Esophagus squamous epithelium (tissue), 5 donors: ENCODE measurements at places on chromosomes 2 and 18.

- DNase-seq: no peak
Measured at GRCh38 chr18:78704971-78705461, 274.6 kb upstream of the SALL3 start.

DNA sequence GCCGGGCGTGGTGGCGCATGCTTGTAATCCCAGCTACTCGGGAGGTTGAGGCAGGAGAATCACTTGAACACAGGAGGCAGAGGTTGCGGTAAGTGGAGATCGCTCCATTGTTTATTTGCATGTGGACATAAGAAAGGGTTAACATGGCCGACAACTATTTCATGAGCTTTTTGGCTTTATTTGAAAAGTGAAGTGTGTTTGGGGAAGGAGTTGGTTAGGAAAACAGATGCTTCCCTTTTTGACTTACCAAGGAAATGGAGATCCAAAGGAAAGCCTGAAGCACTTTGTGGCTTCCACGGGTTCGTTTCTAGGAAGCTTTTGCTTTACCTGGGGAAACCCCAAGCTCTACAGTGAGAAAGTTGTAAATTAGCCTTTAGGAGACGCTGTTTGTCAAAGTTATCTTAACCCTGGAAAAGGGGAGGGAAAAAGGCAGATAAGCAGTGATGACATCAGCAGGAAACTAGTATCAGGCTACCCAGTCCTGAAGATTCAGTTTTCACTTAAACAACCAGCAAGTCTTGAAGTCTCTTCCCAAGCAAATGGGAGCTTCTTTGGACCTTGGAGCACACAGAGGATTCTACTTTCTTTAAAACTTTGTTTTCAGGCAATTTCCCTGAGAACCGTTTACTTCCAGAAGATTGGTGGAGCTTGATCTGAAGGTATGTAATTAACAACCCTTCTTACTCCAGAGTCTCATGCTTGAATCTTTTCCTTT lies at the start of gene CASP10:
CASP10 (plus strand) TSS at position 492 of the 715 bp plus-strand sequence. CDS start 2,637 bp downstream, outside the sequence.
- DNase-seq: no peak

DNA sequence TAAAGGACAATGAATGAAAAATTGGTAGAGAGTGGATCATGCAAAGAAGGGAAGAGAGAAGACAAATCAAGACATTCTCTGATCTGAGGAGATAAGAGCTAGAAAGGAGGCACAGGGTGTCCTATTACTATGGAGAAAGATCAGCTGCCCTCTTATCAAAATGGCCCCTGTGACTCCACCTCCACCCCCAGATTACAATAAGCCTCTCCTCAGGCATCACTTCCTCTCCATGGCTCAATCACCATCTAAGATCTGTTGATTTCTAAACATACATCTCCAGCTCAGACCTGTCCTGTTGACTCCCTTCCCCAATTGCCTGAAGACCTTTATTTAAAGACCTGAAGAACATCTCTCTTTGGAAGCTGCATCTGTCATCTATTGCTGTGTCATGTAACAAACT lies 43.2 kb downstream of the SP100 start:
- DNase-seq: no peak

GRCh38 chr2:47344890-47345589 lies 57.9 kb upstream of the MSH2 start:
- DNase-seq: no peak

DNA sequence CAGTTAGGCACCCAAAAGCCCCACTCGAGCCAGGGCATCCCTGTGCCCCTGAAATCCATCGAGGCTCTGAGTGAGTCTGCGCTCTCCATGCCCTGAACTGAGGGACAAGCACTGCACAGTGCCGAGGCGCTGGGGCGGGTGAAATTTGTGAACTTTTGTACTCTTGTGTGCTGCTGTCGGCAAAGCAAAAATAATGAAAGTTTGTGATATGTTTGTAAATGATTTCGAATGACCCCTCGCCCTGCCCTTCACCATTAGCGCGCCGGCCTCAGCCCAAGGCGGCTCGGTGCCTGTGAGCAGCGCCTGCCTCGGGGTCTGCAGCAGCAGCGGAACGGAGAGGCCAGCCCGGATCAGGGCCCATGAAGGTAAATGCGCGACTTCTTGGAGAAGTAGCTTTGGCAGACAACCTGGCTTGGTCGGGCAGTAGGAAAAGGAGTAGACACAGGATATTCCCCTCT lies 1.8 kb upstream of the HOXD4 start:
- no peak for DNase-seq

GRCh38 chr2:230326453-230327417 lies at the start of gene SP140L:
Gene SP140L (plus strand): TSS chr2:230327193. CDS start chr2:230327270, 77 bp downstream.
- peak; percentile 27 for DNase-seq

GRCh38 chr2:152827944-152828343 lies 109.5 kb downstream of the ARL6IP6 start:
- no peak for DNase-seq

- no peak for DNase-seq
Measured at GRCh38 chr18:79950515-79951341, 725 bp downstream of the SLC66A2 start.

- no peak for DNase-seq
Measured at GRCh38 chr2:131094463-131095281, 1.4 kb upstream of the FAM168B start.

DNA sequence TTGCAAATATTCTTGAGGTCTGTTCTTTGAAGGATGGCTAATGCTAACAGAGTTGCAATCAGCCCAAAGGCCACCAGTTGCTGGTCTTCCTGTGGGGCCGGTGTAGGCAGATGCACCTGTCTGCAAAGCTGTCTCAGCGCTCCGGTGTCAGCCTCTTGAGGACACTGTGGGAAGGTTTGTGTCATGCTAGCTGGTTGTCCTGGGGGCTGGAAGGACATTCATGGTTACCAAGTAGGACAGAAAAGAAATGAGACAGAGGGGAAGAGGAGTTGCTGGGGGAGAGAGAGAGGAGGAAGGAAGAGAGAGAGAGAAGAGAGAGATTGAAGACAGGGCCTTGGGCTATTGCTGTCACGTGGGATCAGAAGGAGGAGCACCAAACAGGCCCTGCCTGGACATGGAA lies 639.6 kb upstream of the HS6ST1 start:
- no peak for DNase-seq

- no peak for DNase-seq
Measured at GRCh38 chr2:139613264-139613663, 833.1 kb upstream of the NXPH2 start.

- no peak for DNase-seq
Measured at GRCh38 chr2:200578778-200579177, 7.0 kb upstream of the AOX1 start.

DNA sequence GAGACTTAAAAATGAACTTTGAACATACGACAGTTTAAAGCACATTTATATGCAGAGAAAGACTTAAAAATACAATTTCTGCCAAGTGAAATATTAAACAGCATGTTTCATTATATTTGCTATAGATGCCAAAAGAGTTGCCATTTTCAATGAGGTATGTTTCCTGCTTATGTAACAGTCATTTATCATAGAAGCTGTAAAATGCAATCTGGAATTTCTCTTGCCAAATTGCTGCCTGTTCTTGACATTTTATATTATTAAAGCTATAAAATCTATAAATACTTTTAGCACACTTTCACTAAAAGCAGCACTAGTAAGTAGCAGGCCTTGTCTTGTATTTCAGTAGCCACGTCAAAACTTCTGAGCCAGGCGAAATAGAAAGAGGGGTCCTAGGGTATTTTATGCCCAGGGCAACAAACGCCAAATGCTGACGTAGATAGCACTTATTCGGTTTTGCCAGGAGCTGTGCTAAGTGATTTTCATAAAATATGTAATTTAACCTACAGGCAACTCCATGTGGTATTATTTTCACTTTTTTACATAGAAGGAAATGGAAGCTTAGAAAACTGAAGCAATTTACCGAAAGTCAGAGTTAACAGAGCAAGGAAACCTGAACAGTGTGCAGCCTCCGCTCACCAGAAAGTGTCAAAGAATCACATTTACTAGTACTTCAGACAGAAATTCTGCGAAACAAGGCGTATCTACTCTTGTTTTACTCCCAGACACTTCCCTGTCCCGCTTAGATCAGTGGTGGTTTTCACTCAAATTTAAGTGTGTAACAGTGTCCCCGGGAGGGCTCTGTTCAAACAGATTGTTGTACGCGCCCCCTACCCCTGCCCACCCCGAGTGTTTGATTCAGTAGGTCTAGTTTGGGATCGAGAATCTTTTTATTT lies 1.2 kb upstream of the CYP20A1 start:
- no peak for DNase-seq

- no peak for DNase-seq
Measured at GRCh38 chr2:142188562-142188961, 57.7 kb upstream of the LRP1B start.

DNA sequence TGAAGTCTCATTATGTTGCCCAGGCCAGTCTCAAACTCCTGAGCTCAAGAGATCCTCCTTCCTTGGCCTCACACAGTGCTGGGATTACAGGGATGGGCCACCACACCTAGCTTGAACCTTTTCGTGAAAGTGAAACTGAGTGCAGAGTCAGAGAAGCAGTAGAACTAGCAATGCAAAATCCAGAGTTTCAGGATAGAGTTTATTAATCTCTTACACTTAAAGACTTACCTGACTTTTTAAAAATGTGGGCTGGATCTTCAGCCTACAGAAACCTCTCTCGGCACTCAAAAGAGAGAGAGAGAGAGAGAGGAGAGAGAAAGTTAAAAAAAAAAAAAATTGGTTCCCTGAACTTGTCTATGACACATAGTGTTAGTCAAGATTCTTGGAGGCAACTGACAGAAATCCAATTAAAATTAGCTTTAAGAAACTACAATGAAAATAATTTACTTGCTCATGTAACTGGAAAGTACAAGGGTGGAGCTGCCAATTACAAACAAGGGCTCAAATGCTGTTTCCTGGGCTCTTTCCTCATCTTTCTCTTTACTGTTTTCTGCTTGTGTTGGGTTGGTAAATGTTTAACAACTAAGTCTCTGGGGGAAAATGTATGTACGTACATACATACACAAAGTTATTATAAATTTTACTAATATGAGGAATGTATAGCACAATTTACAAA lies 98.1 kb upstream of the CERS6 start:
- no peak for DNase-seq

GRCh38 chr18:22856870-22857269 lies 76.3 kb upstream of the RBBP8 start:
- DNase-seq: no peak

- no peak for DNase-seq
Measured at GRCh38 chr2:19819097-19820065, 82.4 kb downstream of the TTC32 start.

DNA sequence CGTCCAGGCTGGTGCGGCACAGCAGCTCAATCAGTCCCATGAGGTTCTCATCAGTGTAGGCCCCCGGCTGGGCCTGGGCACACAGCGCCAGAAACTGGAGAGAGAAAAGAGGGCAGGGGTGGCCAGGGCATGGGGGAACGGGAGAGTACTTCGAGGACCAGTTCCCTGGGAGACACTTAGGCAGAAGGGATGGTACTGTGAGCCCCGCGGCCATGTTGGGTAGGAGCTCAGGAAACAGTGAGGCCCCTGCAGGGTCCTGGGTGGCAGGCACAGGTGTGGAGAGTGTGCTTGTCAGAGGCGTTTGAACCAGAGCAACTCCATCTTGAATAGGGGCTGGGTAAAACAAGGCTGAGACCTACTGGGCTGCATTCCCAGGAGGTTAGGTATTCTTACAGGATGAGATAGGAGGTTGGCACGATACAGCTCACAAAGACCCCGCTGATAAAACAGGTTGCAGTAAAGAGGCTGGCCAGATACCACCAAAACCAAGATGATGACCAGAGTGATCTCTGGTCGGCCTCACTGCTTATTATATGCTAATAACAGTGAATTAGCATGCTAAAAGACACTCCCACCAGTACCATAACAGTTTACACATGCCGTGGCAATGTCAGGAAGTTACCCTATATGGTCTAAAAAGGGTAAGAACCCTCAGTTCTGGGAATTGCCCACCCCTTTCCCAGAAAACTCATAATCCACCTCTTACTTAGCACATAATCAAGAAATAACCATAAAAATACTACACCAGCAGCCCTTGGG lies 51.9 kb upstream of the SEMA4C start:
- DNase-seq: no peak

DNA sequence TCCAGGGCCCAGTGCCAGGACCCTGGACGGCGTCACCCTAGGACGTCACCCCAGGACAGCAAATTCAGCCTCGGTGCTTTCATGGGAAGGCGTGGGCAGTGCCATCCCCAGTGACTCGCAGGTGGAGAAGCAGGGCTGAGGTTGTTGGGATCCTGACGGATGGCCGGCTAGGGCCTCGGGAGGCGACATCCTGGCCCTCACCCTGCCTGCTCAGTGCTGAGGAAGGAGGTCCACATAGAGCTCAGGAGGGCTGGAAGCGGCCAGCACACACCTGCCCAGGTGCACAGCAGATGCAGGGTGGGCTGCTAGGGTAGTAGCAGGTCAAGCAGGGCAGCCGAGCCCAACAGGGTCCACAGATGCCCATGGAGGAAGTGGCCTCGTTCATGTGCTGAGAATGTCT lies 482.0 kb upstream of the SALL3 start:
- DNase-seq: no peak

GRCh38 chr2:110970201-110970600 lies 150.5 kb upstream of the BCL2L11 start:
- no peak for DNase-seq

DNA sequence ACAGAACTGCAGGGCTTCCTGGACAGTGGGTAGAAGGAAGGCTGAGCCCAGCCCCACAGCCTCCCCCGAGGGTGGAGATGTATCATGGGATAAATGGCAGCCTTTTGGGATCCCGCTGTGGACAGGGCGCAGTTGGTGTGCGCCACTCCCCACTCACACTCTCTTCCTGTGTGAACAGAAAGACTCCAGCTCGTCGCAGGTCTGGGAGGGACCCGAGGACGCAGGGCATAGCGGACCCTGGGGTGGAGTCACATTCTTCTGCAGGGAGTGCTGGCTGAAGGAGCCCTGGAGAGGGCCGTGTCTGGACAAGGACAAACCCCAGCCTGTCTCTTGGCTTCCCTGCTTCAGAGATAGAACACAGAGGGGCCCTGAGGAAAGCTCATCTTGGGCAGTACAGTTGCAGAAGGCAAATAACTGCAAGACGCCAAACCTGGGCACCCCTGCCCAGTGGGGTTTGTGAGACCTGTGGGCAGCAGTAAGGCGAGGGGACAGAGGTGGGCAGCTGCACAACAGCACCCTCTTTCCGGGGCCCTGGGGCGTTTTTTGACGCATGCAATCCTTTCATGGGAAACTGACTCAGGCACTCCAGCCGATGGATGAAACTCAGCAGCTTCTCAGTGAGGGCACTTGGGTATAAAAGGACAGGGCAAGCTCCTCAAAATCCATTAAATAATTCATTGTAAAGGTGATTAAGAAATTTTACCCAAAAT lies 101.9 kb downstream of the USP40 start:
- DNase-seq: no peak

GRCh38 chr2:127624756-127625571 lies 21.0 kb upstream of the GPR17 start:
- no peak for DNase-seq

DNA sequence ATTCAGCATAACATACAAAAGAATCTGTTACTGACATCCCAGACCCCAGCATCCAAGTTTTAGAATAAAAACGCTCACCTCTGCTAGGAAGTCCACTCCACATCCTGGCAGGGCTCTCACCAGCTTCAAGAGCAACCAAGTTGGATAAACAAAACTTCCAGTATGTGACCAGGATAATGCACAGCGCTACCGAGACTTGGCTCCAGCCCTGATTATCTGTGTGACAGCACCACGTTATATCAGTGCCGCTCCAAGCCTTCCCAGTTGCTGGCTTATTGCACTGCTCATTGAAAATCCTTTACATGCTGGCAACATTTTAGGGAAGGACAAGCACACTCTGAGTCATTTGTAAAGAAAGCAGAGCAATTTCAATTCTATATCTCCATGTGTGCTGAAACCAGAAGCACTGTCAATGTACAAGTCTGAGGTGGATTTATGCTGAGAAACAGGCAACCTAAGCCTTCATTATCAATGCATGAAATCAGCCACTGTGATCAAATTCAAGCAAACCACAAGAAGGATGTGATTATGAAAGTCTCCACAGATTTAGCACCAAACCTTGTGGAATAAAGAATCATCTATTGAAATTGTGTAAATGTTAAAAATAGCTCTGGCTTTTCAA lies 115.7 kb downstream of the ZNF385B start:
- no peak for DNase-seq
